ENCODE measurements at places on chromosomes 11 and 22. TPM values are rescaled to one million over a fixed set of nuclear protein-coding genes. Genes with fewer than 3 reads are reported as not detected.

The OR52E8 gene
- not detected for total RNA-seq

The FGF3 gene
- not detected for total RNA-seq

The AIFM3 gene
- not detected for total RNA-seq

The APOA4 gene
- not detected for total RNA-seq

The RPL3 gene
- 3,923 TPM for total RNA-seq

The PIH1D2 gene
- 0.69 TPM for total RNA-seq

The DEPDC7 gene
- 0.11 TPM for total RNA-seq

The TRPM5 gene
- not detected for total RNA-seq

The PRG3 gene
- not detected for total RNA-seq

The REXO2 gene
- 165 TPM for total RNA-seq

The VSTM5 gene
- 0.09 TPM for total RNA-seq

The PGA5 gene
- total RNA-seq: not detected

The EFCAB6 gene
- 0.22 TPM for total RNA-seq

The CCDC89 gene
- not detected for total RNA-seq

The PNPLA3 gene
- total RNA-seq: 0.33 TPM

The FRMD8 gene
- total RNA-seq: 73.0 TPM

The HSPA8 gene
- total RNA-seq: 3,238 TPM

The ABCC8 gene
- not detected for total RNA-seq

The LAYN gene
- total RNA-seq: 171 TPM

The KRTAP5-2 gene
- total RNA-seq: not detected

The OR52A5 gene
- not detected for total RNA-seq

The SYT8 gene
- total RNA-seq: not detected

The UCP3 gene
- total RNA-seq: 0.22 TPM

The ART1 gene
- not detected for total RNA-seq

The SORL1 gene
- total RNA-seq: 0.09 TPM

The ADAMTS15 gene
- total RNA-seq: 15.7 TPM

The MS4A6A gene
- total RNA-seq: not detected

The C11orf97 gene
- not detected for total RNA-seq
